ENCODE measurements at places on chromosomes 2 and 18.

DNA sequence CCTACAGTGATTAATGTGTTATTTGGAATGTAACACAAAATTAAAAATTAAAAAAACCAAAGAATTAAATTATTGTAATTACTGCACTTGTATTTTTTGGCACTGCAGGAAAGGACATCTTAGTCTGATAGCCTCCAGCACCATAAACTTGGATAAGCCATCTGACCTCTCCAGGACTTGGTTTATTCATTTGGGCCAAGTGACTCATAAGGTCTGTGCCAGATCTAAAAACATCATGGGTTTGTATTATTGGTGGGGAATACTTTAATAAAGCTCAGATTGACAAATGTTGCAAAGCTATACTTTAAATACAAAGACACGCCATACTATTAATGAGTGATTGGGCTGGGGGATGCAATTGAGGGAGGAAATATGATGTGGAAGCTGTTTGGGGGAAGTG lies 225.2 kb downstream of the ZNF521 start:
- no peak for DNase-seq

DNA sequence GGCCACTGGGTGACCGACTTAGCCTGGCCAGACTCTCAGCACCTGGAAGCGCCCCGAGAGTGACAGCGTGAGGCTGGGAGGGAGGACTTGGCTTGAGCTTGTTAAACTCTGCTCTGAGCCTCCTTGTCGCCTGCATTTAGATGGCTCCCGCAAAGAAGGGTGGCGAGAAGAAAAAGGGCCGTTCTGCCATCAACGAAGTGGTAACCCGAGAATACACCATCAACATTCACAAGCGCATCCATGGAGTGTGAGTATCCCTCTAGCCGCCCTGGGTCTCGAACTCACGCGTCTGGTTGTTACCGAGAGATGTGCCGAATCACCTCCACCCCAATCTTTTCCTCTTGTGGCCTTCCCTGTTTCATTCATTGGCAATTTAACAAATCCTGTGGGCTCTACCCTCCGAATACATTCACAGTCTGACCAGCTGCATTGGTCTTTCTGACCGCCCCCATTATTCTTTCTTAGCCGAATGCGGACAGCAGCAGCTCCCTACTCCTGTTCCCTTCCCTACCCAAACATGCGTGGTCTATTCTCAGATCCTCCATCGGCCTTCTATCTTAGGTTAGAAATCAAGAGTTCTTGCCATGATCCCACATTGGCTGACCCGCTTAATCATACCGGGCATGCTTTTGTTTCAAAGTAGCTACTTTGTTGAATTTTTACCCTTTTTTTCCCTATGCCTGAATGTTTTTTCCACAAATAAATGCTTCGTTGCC lies 631 bp downstream of the RPL31 start:
- no peak for DNase-seq

DNA sequence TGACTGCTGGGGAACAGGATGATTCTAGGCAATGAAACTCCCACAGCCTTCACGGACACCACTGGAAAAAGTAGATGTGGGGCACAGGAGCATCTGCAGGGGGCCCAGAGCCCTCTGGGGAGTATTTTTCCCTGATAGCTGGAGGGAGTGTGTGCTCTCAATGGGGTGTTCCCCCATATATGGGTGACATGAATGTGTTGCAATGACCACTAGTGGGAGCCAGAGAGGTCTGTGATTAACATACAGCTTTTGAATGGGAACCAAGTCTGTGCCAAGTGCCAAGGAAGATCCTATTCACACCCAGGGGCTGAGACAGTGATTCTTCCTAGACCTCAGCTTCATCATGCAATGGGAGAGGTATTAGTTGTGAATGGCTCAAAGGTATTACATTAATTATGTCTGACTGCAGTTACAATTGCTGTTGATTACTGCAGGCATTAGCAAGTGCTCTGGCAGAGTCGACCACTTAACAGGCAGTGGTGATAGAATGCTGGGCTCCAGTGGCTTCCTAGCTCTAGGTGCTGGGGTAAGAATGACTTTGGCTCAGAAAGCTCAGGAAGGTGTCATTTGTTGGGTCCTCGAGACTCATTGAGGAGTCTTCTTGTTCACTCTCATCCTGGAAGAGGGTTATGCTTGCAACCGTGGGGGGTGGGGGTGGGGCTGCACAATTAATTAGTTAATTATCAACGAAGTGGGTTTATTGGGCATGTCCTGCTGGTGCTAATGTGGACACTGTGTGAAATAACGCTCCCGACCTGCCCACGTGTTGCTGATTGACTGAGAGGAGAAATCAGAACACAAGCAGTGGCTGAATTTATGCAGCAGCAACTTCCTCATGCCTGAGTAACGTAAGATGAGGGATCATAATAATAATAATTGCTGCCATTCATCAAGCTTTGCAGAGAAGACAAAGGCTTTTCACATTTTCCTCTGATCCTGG lies 194.1 kb downstream of the CLIP4 start:
- DNase-seq = no peak

DNA sequence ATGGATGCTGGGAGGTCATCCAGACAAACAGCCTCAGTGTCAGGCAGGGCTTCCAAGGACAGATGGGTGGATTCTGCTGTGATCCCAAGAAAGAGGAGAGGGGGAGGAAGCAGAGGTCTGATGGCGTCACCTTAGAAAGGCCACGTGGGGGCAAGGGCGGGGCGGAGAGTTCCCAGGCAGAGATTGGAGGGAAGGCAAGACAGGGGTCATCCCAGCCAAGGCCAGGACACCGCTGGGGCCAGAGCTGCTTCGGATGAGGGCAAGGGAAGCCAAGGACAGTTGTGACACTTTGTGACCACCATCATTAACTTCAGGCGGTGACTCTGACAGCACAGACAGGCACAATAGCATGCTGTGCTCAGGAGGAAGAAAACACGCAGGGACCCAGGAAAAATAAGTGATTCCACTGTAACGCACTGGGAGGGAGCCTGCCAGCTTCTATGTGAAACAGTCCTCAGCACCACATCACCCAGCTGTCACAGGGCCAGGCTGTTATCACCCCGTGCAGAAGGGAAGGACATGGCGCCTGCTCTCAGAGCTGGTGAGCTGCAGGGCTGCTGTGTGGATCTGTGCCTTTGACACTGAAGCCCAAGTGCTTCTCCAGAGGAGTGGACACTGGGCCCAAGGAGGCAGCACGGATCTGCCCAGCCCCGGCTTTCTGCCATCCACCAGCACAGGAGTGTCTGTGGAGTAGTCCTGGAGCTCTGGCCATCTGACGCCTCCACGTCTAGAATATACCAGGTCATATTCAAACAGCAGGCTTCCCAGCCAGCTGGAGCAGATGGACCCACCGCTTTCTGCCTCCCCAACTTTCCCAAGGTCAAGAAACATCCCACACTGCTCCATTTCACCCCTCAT lies 204.1 kb downstream of the NDUFA10 start:
- peak; percentile 66 for DNase-seq

DNA sequence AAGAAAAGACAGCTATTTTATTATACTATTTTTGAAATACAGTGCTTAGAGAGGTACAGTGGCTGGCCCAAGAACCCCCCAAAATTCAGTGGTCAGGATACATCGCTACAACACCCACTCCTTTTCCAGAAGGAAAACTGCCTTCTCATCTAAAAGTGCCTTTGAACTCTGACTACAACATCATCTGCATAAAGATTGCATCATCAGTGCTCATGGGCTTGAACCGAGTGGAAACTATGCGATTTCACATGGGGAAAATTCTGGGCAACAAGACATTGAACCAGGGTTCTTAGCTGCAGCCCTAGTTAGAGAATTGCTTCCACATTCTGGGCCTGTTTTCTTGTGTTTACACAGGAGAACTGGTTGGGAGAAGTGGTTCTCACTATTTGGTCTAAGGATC lies 294.6 kb upstream of the SLC14A2 start:
- no peak for DNase-seq

GRCh38 chr18:34991561-34991960 lies 49.7 kb upstream of the MAPRE2 start:
- DNase-seq = no peak

DNA sequence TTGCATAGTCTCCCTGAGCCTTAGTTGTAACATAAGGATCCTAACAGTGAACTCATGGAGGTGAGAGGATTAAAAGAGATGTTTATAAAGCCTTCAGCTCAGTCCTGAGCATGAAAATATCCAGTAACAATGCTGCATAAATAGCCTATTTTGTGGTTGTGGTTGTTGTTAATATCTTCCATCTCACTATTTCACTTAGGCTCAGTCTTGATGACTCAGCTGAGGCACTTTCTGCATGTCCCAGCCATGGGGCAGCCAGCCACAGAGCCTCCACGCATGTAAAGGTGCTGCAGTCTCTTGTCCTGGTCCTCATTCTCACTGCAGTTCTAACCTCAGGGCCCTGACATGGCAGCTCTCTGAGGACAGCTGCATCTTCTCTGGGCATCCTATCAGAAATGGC lies 218.8 kb upstream of the PKDCC start:
- DNase-seq = no peak

DNA sequence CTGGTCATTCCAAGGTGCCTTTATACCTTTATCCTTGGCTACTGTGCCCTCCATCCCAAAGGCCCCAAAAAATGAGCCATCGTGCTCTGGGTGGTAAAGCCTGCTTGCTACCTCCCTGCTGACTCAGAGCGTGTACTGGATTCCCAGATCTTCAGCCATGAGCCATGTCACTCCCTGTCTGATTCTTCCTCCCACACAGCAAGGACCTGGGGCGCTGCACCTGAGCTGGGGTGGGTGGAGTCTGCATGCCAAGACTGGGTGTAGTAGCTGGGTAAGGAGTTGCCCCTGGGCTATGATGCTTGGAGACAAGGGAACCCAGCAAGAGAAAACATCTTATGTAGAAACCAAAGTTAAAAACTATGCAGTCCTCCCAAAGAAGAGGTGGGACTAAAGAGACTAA lies 37.2 kb upstream of the APCDD1 start:
- DNase-seq = no peak

DNA sequence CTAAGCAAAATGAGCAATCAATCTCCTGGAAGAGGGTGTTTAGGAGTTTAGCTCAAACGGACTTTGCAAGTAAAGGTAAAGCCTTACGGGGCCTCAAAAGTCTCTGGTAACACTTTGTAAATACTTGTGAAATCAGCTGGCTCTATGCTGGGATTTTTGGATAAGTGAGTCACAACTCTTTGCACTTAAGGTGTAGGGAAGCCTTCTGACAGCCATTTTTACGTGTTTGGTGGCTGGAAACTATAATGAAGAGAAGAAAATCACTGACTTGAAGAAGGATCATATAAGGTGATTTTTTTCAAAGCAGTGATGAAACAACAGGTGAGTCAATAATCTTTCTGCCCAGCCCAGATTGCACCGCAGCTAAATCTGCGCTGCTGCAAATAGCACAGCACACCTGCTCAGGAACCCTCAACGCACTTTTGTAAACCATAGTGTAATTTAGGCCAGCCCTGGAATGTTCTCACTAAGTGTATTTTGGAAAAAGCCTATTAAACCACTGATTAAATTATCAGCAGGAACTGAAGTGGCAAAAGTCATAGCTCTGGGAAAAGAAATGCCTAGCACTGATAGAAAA lies 218.8 kb downstream of the AGPS start:
- DNase-seq = no peak

GRCh38 chr2:169034256-169034655 lies 3.1 kb upstream of the ABCB11 start:
- DNase-seq = no peak

DNA sequence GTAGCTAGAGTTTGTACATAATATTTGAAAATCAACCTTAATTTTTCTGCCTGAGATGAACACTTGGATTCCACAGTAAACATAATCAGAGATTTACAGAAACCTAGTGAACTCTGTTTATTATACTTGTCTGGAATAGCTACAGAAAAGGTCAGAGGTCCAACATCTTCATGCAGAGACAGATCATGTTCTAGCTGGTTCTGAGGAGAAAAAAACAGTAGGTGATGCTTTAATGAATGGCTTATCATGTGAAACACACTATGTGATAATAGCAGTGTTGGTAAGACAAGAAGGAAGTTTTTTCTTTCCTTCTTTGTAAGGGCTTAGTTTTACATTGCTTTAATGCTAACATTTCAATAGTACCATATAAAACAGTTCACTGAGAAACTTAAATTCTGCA lies 846.4 kb upstream of the ZEB2 start:
- DNase-seq = no peak

DNA sequence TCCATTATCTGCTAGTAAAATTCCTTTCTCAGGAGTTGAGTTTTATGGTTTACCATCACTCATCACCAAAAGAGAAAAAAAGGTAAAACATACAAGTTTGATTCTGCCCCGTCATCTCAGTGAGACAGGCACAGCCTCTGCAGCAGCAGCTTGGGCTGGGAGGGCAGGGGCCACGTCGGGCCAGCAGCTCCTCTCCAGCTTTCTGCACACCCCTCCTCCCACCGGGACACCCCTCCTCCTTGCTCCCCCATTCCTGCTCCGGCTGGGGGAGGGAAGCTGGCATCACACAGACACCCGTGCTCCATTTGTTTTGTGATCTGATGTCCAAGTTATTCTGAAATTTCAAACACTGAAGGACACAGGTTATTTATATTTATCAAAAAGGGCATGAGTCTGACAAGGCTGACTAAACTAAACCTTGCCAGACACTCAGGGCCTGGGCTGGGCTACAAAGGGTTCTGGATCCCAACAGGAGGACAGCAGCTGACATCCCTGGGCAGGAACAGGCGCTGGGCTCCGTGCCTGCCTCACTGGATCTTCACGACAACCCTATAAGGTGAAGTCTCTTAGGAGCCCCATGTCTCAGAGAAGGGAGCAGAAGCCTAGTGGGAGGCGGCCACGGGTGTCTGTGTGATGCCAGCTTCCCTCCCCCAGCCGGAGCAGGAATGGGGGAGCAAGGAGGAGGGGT lies 71.4 kb downstream of the HDAC4 start:
- no peak for DNase-seq

DNA sequence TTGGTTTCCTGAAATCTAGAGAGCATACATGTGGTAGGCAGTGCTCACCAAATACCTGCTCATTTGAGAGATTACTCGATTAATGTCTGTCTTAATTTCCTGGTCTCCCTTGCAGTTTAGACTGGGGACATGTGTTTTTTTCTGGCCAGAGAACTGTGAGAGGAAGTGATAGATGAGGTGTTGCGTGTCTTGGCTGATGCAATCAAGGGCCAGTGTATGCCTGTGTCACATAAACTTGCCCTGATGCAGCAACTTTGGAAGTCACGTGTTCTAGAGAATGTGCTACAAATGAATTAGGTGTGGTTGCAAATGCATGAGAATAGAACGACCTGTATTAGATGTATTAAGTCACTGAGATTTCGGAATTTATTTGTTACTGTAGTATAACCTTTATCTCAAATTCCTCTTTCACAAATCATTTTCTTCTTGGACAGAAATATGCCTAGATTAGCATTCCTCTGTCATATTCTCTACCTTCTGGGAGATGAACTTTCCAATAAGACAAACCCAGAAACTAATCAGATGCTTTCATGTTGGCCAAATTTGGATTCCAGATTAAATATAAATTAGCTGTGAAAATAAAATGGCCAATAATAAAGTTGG lies 9.9 kb upstream of the IL1A start:
- peak; percentile 75 for DNase-seq

Measured in ascending aorta (tissue), 2 donors.